ENCODE measurements at places on chromosomes 5 and 9.

GRCh38 chr5:95927927-95928723 lies 33.5 kb downstream of the ELL2 start:
- DNase-seq: no peak

GRCh38 chr5:15558240-15558639 lies 58.3 kb downstream of the FBXL7 start:
- no peak for DNase-seq

DNA sequence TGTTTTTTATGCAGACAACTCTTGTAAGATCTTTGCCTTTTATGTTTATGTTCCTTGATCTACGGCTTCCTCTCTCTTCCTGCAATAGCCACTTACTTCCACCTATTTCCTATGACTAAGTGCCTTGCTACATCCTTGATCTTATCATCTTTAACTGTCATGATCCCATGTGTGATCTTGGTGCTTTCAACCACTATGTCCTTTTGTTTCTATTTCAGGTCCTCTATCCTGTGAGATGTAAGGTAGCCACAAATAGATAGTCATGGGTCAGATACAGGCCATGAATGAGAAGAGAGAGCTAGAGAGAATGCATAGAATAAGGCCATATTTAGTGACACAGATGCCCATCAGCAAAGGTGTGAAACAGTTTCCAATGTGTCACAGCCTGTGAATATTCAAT lies 243.6 kb upstream of the HAPLN1 start:
- no peak for DNase-seq

DNA sequence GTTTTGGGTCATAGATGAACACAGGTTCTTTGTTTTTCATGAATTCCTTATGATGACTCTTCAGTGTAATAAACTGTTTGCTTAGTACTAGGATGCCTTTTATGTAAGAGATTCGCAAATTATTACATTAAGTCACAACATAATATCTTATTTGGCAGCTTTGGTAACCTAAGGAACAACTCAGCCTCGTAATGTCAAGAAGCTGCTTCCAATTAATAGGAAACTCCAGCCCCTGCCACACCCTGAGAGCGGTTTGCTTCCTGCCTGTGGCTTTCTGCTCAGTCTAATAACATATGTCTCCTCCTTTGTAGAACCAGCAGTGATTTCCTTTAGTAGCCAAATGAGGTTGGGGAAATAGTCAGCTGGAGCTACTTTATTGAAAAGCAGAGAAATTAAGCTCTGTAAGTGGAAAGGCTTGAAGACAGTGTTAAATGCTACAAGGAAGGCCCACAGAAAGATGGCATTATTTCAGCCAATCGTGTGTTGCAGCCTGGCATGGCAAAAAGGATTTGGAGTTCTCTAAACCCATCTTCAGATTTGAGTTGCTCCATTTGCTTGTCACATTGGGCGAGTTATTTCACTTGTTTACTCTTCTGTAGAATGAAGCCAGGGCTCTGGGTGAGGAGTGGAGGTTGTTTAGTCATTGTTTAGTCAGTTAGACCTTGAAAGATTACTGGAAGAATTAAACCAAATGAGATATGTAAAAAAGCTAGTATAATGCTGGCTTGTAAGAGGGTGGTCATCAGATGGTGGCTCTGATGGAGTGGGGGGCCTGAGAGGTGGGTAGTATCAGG lies 54.1 kb downstream of the MTAP start:
- no peak for DNase-seq

DNA sequence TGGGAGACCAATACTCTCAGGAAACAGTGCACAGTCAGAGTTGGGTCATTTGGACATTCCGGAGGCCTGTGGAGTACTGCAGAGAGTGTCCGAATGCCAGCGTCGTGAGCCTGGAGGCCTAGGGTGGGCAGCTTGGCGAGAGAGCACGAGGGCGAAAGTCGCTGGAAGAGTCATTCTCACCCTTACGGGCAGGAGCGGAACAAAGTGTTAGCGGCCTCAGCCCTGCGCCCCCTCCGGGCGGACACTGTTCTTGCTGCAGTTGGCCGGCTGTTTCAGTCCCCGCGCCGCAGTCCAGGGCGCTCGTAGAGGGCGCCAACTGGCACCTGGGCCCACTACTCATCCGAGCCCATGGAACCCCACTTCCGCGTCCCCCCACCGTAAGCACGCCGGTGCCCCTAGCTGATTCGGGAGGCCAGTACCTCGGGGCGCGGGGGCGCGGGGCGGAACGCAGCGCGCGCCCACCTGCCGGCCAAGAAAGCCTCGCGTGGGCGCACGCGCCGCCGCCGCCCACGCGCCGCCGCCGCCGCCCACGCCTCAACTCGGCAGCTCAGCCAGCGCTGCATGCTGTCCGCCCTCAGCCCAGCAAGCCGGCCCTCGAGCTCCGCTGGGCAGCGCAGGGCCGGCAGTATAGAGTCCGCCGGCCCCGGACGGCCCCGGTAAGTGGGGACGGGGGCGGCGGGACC lies 99.7 kb upstream of the CCL21 start:
- DNase-seq: no peak

GRCh38 chr5:176624938-176625337 lies 5.4 kb downstream of the SNCB start:
- DNase-seq: no peak

- DNase-seq: no peak
Observed at GRCh38 chr5:82513738-82514137, 235.6 kb upstream of the RPS23 start.

Data from stimulated activated naive CD8-positive, alpha-beta T cell treated with anti-CD3 and anti-CD28 coated beads, Interleukin-15, Interleukin-2, amounts not matched to agents 100 U/mL and 50 U/mL, for 24 hours (primary cell).